8988T (cell line): ENCODE measurements at places on chromosomes 6 and 20.
A peak's percentile ranks its signal among the peaks of the same experiment; 100 is the strongest.

- DNase-seq: no peak
Observed at GRCh38 chr6:68080074-68080473, 555.0 kb upstream of the ADGRB3 start.

- DNase-seq: no peak
Observed at GRCh38 chr20:32040142-32040953, 11.7 kb upstream of the HCK start.

GRCh38 chr6:112389842-112390241 is 42.7 kb downstream of the RFPL4B start:
- no peak for DNase-seq

GRCh38 chr6:110180228-110181008 is at the start of gene CDC40:
CDC40 (plus strand) TSS chr6:110180427; CDS start chr6:110180445, 18 bp downstream.
- DNase-seq: peak; percentile 21

DNA sequence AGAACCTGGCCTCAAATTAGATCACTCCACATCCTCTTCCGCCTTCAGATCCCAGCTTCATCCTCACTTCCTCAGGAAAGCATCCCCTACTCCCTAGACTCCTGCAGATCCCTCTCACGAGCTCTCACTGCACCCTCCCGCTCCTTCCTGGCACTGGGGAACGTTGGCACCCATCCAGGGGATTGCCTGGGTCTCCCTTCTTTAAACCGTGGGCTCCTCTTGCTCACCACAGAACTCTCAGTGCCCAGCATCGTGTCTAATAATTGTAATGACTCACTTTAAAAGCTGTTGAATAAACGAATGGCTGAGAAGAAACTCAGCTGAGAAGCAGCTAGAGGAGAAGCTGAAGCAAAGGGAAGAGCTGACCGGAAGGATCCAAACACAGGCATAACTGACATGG is 20.4 kb downstream of the ZC3H12D start:
- DNase-seq: no peak

DNA sequence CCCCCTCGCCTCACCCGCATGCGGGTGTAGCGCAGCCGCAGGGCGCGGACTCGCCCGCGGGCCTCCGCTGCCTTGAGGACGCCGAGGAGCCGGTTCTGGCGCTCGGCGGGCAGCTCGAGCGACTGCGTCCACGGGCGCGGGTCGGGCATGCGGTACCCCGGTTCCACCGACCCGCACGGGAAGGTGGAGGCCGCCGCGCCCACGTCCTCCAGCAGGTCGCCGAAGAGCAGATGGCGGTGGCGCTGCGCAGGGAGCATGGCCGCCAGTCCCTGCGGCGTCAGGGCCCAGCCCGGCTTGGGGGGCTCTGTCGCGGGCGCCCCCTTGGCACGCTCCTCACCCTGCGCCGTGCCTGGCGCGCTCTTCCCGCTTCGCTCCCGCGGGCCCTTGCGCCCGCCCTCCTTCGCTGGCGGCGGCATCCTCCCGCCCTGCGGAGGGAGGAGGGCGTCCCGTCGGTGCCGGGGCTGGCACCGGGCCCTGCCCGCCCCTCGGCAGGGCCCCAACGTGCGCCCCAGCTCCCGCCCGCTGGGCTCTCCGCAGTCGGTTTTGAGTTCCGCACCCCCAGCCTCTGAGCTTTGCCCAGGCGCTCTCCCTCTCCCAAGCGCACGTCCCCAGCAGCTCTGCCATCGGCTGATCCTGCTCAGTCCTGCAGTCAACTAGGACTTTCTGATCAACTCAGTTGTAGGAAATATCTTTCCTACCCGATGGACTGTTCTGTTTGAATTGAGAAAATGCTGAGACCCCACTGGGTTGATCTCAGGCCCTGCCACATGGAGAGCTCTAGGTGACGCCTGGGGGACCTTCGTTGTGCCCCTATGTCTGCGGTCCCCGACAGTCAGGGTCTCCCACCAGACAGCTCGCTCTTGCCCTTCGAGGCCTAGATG is at the start of gene LKAAEAR1:
Gene LKAAEAR1, minus strand, starts transcription at position 595 of the 881 bp plus-strand sequence. Its CDS starts 179 bp downstream, at position 416.
- DNase-seq: no peak

DNA sequence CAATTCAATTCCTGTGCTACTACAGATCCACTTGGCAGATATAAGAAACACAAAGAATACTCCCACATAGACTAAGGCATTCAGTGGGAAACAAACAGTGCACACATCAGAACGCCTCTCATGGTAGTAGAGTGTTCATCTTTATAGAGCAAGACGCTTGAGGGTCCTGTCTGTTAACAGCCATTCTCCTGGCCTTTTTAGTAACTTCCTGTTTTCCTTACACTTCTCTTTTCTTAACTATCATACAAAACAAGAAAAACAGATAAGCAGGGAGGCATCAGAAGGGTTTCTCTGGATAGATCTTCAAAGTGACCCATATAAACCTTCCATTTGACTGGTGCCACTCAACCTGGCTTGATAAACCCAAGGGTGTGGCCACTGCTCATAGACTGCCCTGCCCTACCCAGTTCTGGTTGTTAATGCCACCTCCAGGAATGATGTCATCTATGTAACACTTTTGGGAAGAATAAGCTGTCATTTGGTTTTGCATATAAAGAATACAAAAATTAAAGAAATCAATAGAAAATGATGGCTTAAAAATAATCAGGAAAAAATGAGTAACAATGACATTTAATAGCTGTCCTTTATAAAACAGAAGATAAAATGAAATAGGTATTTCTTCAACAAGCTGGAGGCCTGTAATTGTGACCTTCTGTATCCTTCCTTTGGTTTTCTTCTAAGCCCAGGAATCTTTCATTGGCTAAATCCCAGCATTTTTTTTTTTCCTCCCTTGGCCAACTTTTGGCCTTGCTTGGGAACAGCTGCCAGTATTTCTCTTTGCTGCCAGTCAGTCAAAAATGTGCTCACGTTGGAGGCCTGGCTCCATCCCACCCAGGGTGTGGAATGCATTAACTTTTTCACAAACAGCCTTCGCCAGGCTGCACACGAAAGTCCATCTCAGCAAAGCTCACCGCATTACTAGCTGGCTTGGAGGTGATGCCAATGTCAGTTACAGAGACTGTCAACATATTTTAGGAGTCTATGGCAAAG is 103.5 kb downstream of the GJA10 start:
- DNase-seq: no peak

DNA sequence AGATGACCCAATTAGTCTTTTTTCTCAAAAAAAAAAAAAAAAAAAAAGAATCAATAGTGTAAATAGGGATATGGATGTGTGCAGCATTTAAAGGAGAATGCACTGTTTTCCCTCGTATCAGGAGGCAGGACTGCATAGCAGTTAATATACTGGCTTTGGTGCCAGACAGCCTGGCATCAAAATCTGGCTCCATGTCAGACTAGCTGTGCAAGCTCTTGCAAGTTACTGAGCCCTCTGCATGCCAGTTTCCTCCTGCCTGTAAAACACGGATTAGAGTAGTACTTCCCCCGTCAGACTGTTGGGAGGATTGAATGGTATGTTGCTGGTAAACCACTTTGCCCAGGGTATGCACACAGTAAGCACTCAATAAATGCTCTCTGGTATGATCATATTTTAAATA is 594.2 kb upstream of the CHD6 start:
- no peak for DNase-seq

DNA sequence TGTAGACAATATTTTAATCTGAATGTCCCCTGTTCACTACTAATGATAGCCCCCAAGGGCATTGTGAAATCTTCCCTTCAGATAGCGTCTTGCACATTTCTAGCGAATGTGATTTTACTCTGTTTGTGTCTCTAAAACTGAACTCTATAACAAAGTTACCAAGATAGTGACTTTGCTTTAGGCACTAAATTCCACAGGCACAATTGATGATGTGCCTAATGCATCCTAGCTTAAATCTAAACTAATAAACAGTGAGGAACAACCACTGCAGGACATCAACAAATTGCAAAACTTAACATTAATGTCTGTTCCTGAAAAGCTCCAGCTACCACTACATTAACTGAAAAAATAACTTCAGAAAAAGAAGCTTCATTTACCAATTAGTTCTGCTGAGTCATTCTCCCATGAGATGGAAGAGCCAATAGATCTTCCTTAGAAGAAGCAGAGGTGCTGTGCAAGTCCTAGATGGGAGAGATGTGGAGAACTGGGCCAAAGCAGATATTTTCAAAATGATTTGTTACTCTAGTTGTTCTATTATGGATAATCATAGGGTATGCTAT is 1065.0 kb downstream of the EPHA7 start:
- DNase-seq: no peak

GRCh38 chr6:91476000-91476399 is 889.1 kb upstream of the MAP3K7 start:
- DNase-seq: no peak

DNA sequence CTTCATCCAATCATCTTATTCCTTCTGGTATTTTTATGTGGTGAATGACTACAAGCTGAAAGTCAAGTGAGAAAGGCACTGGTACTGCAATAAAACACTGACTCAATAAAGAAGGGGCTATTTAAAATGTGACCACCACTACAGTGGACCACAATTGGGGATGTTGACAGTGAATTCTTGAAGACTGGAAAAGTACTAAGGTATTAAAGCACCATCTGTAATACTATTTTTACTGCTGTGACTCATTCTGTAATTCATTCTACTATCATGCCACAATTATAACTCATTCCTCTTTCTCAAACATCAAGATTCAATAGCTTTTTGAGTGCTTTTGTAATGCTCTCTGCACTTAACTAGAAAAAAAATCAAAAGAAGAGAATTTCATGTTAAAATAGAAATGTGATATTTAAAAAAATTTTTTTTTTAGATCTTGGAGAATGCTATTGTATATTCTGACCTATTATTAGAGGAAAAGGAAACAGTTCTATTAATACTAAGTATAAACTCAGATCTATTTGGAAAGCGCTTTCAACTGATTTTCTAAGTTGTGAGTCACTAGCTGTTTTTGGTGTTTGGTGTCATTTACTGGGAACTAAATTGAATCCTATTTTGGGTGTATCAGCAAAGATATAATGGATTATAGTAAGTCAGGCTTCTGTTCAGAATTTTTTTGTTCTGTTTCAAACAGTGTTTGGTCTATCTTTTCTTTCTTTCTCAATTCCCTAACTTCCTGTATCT is 104.7 kb upstream of the TMEM170B start:
- no peak for DNase-seq

GRCh38 chr6:111600588-111601445 is 4.9 kb downstream of the TRAF3IP2 start:
- no peak for DNase-seq

- no peak for DNase-seq
Observed at GRCh38 chr6:166760288-166760687, 133.2 kb upstream of the RPS6KA2 start.

DNA sequence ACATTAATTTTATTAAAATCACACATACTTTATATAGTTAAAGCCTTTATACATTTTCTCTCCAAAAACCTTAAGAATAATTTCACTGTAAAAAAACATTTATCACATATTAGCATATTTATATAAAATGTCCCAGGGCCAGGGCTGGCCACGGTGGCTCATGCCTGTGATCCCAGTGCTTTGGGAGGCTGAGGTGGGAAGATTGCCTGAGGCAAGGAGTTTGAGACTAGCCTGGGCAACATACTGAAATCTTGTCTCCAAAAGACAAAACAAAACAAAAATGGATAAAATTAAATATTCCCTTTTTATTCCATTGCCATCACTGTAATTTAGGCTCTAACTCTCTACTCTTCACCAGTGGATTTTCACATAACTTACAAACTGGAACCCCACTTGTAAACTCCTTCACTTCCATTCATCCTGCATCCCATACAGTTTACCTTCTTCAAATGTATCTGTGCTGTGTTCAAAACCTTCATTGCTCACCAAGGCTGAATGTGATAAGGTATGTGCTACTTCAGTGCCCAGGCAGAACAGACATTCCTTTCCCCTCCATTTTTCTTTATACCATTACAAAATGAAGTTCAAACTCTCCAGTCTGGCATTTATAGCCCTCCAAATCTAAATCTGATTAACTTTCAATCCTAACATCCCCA is 42.9 kb upstream of the PIM1 start:
- DNase-seq: no peak
